GM06990 (cell line): ENCODE measurements at places on chromosomes 7 and 10.

- no peak for DNase-seq
These were observed 34.4 kb downstream of the CCDC71L start for GRCh38 chr7:106626376-106627164.

DNA sequence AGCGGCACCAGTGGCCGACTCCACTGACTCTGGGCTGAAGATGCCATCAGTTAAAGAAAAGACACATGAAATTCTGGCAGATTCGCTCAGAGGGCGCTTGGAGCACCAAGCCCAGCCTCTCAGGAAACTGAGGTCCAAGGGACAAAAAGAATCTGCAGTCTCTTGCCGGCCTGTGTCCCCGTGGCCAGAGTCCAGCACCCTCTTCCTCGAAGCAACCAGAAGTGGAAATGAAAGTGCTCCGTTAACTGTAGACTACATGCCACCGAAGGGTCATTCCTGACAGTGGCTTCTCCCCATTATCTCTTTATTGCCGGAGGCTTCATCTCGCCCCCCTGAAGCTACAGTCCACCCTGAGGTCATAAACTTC is 1.0 kb upstream of the CHST15 start:
- DNase-seq: no peak

DNA sequence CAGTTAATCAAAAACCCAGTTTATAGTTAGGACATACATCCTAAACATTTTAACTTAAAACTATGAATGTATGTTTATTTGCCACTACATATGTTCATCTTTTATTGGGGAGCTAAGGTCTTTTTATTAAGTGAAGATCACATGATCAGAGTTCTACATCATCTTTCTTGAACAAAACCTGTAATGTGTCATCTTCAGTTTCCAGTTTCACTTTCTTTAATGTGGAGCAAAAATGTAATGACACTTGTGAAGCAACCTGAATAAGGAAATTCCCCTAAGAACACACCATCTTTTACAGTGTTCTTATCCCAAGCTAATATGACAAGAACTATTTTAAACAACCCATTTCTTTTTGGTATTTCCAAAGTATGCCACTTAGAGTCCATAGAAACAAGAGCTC is 166.7 kb upstream of the BET1 start:
- DNase-seq: peak; percentile 36

DNA sequence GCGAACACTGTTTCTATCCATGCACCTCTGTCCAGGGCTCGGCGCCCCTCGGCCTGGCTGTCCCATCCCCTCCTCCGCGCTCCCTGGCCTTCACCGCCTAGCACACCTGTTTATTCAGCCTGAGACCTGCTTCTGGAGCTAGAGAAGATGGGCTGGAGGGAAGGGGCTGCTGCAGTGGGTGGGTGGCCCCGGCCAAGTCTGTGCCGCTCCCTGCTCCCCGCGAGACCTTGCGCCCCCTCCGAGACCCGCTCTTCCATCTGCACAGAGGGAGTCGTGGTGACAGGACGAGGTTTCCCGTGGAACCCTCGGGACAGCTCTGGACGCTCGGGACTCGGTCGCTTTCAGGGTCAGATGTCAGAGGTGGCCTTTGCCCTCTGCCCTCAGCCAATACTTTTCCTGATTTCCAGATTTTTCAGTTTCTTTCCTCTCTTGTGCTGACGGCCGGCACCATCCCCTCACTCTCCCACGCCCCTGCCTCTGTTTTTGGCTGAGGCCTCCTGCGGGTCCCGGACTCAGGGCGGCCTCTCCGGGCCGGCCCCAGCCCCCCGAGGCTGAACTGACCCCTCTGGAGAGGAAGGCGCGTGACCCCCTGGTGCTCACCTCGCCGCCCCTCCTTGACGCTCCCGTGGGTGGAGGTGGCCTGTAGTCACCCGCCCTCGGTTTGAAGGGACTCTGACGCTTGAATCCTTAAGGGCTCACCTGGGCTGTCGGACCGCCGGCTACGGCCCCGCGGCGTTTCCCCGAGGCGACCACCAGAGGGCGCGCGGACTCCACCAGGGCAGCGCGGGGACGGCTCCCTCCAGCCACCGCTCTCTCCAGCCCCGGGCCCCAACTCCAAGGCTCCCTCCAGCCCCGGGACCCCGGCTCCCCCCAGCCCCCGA is 15.6 kb downstream of the SHH start:
- peak; percentile 58 for DNase-seq

DNA sequence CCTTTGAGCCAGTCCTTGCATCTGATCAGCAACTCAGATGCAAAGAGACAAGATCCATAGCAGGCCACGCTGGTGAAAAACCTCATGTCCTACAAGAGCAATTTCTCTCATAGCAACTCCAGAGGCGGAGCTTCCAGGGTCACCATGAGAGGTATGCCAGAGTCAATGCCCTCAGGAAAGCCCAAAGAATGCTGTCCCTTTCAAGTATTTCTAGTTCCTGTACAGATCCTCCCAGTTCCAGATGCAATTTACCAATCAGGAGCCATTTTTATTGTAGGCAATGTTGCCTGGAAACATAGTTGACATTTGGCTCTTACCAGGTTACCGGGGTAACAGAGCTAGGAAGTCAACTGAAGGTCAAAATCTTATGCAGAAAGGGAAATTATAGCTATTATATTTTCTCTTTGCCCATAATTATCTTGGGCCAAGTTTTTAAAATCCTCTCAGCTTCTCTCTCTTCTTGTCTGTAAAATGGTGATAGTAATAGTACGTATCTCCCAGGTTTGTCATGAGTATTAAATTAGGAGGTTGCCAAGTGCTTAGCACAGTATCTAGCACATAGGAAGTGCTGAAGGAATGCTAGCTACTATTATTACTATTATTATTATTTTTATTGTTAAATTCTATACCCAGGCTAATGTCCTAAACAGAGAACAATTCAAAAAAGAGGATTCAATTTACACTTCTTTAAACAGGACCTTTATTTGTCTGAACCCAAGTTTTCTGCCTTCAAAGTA is 46.3 kb upstream of the TM9SF3 start:
- DNase-seq: no peak

DNA sequence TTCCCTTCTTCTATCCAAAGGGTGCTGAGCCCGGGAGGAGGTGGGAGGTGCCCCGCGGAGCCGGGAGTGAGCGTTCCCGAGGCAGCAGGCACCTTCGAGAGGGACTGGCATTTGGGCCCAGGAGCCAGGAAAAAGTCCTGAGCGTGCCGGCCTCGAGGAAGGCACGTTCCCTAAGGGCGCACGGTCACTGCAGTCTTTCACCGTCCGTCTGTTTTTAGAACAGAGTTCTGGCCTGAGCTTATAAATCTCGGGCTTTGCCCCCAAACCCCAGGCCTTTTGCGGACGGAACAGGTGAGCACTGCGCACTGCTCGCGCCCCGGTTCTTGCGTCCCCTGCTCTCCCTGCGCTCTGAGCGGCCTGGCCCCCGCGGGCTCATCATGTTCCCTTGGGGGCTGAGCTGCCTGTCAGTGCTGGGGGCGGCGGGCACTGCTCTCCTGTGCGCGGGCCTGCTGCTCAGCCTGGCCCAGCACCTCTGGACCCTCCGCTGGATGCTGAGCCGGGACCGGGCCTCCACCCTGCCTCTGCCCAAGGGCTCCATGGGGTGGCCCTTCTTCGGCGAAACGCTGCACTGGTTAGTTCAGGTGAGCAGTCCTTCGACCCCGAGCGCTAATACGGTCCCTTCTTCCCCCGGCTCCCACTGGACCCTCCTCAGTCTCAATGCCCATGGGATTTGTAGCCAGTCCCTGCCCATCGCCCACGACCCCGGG is 442 bp downstream of the CYP26C1 start:
- DNase-seq: no peak

- DNase-seq: no peak
These were observed 69.8 kb downstream of the MET start for GRCh38 chr7:116741625-116742316.

DNA sequence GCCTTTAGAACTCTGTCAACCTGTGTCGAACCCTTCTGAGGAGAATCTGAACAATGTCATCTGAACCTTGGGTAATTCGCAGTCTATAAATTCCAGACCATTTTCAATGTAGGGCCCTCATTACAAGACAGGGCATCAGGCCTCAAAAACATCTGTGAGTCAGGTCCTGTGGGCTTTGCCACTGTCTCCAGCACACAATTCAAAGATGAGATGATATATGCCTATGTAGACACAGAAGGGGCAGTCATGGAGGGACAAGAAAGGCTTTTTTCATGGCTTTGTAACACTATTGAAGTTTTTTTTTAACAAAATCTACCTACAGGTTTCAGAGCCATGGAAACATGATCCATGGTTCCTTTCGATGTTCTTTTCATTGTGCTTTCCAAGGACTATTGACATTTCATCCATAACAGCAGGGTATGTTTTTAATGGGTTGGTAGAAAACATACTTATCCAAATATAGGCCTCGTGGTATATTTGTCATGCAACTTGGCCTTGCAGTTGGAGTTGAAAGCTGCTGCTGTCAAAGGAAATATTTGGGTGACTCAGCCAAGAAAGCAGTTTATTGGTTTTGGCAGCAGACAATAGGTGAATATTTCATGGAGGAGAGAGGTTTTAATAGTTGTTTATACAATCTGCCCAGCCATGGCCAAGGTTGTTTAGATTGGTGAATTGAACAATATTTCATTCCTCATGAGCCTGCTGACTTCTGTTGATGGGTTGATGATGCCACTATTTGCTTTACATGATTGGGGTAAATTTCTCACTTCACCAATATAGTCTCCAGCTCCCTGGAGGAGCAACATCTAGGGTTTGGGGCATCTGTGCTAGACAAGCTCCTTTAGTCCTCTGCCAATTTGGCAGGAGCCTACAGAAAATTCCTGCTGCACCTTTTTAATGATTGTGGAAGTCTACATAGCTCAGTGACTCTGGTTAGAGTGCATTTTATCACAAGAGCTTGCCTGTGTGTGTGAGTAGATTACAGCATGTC is 158.4 kb upstream of the TMEM72 start:
- DNase-seq: no peak

GRCh38 chr10:62261666-62262065 is 7.0 kb downstream of the RTKN2 start:
- no peak for DNase-seq

DNA sequence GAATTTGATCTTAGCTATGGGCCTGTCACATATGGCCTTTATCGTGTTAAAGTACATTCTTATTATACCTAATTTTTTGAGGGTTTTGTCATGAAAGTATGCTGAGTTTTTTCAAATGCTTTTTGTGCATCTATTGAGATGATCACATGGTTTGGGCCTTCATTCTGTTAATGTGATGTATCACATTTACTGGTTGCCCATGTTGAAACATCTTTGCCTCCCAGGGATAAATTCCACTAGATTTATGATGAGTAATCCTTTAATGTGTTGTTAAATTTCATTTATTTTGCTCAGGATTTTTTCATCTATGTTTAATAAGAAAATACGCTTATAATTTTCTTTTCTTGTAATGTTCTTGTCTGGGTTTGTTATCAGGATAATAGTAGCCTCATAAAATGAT is 442.0 kb downstream of the MDFIC start:
- DNase-seq: no peak

DNA sequence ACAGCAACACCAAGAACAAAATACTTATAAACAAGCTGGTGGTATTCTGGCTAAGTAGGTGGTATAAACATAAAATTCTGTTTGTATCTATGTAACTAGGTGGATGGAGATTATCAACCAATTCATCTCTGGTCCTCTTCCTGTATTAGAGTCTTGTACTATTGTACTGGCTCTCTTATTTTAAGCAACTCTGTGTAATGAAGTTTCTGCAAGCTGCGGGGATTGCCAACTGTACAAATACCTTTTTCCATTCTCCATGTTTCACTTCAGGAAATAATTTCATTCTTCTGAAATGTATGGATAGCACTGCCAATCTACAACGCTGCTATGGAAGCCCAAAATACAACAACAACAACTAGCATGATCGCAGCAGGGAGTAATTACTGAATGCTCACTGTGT is 44.8 kb downstream of the JAZF1 start:
- DNase-seq: no peak

GRCh38 chr7:70143075-70144044 is 545.1 kb downstream of the AUTS2 start:
- no peak for DNase-seq

- DNase-seq: no peak
These were observed 125.1 kb downstream of the RAPGEF5 start for GRCh38 chr7:22231806-22232205.

DNA sequence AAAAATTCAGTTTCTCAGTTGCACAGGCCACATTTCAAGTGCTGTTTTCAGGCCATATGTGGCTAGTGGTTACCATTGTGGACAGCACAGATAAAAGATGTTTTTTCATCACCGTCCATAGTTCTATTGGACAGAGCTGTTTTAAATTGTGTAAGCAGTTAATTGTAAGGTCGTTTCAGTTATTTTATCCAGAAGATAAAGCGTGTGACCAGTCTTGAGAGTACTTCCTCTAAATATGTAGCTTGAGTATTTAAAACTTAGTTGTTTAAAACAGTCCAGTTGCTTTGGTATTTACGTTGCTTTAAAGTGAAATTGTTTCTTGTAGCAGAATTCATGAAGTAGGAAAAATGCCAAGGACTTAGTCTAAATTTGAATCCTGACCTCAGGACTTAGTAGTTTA is 66.9 kb downstream of the ZNRF2 start:
- DNase-seq: no peak

DNA sequence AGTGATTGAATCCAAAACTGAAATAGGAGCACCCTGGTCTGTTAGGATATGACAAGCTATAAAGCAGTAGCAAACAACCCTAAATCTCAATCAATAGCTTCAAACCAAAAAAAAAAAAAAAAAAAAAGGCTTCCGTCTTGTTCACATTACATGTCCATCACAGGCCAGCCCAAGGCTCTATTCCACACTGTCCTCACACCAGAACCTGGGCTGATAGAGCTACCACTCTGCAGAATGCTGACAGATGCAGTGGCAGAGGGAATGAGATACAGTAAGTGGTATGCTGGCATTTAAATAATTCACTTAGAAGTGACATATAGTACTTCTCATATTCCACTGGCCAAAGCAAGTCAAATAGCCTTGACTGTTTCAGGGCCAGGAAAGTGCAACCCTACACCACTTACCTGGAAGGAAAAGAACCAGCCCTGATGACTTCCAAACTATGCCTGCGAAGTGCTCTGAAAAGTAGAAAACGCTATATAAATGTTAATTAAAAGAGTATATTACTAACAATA is 5.8 kb downstream of the CDCA7L start:
- DNase-seq: no peak
